CD4-positive, alpha-beta T cell treated with Interleukin-4 for 1 hour (primary cell): ENCODE measurements at places on chromosomes 6 and 20.

DNA sequence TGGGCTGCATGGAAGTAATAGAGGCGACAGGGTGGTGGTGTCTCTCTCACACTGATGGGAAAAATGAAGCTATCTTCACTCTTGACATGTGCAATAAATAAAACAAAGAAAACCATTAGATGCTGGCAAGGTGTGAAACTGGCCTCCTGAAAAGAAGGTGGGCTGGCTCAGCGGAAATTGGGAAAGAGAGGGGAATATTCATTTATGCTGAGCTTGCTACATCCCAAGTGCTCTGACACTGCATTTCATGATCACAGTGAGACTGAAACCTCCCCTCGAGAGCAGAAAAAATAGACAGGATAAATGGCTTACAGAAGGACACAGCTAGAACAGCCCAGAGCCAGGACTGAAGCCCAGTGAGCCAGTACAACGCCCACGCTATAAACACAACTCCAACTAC is 112.1 kb upstream of the SMLR1 start:
- no peak for DNase-seq

GRCh38 chr6:32194825-32195651 is 2.6 kb upstream of the GPSM3 start:
- DNase-seq, result peak; percentile 27

DNA sequence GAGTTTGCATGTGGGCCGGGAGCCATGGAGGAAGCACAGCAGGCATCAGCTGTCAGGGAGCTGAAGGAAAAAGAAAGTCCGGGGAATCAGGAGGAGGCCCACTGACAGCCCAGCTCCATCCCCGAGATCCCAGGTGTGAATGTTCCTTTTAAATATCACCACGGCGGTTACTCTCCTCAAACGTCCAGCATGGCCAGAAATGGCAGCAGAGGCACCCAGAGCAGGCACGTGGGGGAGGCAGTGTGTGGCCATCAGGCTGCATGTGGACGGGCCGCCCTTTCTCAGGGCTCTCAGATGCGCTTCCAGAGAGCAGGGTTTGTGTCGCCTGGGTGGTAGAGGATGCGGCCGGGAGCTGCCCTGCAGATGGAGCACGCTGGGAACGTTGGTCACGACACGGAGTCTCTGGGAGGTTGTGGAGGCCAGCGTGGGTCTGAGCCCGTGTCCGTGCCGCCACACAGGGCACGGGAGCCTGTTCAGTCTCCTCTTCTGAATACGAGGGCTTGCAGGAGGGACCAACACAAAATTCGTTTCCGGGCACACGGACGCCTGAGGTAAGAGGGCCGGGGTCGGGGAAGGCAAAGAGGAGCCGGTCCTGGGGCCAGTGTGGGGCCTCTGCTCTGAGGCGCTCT is 45.3 kb upstream of the DACT2 start:
- DNase-seq, result no peak

DNA sequence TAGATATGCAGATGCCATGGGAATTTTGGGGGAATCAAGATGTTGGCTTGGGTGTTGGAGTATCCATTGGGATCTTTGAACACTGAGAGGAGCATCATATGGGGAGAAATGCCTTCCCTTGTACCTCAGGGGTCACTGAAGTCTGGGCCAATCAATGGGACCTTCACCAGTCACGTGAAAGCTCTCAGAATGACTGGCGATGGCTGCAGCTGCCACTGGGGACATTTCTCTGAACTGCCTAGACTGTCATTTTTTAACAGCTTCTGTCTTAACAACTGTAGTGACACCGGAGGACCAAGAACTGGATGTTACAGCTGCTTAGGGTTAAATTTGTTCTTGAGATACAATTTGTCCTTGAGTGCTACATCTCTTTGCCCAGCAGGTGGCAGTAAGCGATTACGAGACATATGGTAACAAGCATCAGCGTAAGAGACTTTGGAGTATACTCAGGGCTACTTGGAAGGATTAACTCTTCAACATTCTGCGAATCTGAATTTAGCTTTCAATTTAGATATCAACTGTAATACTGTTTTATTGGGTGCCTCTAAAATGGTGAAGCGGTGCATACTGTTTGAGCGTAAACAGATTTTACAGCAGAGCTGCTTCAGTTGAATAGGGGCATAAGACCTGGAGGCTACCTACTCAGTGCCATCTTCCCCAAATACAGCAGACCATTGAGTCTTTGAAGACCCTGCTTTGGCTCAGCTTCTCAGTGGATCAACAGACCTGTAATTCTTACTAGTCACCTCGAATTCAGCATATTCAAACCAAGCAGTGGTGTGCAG is 36.0 kb downstream of the CCN2 start:
- DNase-seq, result peak; percentile 41

DNA sequence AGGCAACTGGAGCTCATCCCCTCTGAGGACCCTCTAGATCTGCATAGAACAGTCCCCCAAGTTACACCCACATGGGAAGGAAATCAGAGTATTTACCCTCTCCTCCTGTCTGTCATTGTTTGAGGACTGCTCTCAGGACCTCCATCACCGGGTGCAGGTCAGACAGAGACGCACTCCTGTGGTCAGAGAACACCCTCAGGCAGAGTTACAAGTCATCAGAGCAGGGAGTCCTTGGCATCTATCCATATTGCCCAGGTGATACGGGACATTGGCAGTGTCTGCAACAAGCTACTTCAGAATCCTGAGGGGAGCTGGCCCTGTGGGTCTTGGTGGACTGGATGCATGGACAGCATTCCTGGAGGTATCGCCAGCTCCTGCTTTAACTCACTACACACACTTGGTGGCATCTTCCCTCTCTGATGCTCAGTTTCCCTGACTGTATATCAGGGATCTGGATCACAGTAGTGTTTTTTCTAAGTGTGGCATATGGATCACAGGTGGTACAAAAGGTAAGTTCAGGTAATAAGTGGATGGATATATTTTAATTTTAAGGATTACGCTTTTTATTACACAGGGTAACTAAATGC is 15.1 kb upstream of the ISM1 start:
- no peak for DNase-seq

GRCh38 chr6:122853259-122853995 is 64.4 kb downstream of the SMPDL3A start:
- DNase-seq, result no peak

DNA sequence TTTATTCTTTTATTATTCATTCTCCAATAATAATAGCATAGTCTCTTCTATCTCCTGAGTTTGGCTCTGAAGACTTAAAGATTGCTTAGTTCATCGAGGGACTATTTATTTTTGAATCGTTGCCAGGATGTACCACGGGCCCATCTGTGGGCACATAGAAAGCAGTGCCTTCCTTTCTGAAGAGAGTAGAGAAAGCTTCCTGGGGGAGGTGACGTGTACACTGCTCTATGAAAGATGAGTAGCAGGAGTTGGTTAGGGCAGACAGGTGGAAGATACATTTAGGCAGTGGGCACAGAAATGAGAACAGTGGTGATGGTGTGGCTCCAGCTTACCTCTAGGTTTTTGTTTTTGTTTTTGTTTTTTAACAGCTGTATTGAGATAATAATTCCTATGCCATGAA is 98.4 kb downstream of the CDKAL1 start:
- DNase-seq, result no peak

GRCh38 chr6:137731960-137732616 is 135.0 kb upstream of the TNFAIP3 start:
- no peak for DNase-seq

DNA sequence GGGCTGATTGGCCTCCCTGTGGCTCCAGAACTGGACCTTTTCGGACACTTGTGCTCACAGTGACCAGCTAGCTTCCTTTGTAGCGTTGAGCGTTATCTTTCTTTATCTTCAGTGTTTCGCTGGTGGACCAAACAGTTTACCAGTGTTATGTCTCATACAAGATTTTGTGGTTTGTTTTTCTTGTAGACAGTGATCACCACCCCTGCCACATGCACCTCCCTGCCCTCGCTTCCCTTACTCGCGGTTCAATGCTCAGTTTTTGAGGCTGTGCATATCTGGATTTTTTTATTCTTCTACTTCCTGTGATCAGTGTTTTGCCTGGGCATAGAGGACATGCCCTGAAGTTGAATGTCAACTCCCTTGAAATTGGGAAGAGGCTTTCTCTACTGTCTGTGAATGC is 16.4 kb downstream of the MYT1 start:
- no peak for DNase-seq

DNA sequence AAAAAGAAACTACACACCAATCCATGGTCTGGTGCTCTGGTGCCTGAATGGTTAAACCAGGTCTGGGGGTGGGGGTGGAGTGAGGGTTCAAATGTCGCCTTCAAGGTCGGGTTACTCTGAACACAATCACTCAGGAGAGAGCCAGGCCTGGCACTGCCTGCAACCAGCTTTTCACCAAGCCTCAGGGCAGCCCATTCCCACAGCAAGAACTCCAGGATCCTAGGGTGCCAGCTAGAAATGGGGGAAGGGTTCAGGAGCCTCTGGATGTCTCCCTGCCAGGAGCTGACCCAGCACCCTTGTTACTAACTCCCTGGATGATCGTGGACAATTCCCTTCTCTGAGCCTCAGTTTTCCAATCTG is 6.7 kb downstream of the SDC4 start:
- DNase-seq, result no peak

- DNase-seq, result no peak
Observed at GRCh38 chr20:58389324-58389967, 417 bp downstream of the VAPB start.

GRCh38 chr6:57048577-57048976 is 2.1 kb downstream of the KIAA1586 start:
- no peak for DNase-seq

- no peak for DNase-seq
Observed at GRCh38 chr6:124036384-124036783, 232.7 kb downstream of the NKAIN2 start.

DNA sequence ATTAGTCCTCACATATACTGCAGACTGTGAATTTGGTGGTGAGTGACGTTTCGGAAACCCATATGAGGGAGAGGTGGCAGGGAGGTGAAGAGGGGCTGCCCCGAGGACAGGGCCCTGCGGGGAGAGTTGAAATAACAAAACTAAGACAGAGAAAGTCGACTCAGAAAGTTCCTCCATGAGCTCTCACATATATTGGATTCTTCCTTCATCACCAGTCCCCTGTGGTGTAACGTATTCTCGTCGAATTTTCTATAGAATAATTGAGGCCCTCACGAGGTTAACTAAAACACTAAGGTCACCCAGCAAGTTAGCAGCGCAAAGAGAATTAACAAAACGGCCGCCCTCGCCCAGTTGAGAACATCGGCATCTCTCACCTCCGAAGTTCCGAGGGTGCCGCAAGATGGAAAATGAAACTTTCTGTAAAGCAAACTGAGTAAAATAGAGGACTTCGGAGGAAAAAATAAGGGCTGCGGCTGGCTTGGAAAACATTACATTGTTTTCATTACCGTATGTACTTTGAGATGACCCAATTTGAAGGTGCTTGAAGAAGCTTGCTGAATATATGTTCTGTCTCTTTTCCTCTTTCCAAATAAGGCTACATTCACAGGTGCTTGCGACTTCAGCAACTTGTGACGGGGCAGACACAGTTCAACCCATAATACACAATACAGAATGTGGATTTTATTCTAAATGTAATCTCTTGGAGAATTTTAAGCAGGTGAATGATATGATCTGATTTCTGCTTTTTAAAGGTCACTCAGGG is 490.9 kb upstream of the JARID2 start:
- DNase-seq, result peak; percentile 32

DNA sequence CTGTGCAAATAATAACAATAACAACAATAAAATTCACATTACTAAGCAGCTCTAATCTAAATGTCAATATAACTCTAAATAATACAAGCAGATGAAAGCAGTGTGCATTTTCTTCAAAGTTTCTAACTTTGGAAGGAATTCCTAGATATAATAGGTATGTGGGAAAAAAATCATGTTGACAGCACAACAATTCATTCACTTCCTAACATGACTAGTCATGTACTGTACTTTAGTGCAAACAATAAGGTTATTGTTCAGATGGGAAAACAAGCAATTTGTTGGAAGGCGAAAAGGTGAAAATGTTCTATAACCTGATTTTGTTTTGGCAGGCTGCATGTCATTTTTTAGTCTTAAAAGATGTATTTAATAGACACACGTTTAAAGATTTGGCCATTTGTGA is 484.3 kb upstream of the JAG1 start:
- no peak for DNase-seq

- no peak for DNase-seq
Observed at GRCh38 chr20:10314198-10314597, 95.6 kb downstream of the SNAP25 start.

DNA sequence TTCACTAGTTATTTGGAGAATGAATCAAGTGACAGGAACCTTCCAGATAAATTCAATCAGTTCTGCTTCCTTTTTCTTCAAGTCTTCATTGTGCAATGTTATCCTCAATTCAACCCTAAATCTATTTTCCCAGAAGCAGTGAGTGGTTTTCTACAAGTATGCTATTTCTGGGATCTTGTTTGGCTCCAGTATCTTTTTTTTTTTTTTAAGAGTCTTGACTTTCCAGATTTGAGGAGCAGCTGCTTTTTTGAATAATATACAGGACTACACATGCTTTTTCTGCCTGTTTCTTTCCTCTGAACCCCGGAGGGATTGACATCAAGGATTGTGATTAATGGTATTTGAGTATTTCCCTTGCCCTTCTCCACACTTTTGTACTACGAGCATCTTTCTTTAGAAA is 339.2 kb upstream of the JAG1 start:
- DNase-seq, result no peak

DNA sequence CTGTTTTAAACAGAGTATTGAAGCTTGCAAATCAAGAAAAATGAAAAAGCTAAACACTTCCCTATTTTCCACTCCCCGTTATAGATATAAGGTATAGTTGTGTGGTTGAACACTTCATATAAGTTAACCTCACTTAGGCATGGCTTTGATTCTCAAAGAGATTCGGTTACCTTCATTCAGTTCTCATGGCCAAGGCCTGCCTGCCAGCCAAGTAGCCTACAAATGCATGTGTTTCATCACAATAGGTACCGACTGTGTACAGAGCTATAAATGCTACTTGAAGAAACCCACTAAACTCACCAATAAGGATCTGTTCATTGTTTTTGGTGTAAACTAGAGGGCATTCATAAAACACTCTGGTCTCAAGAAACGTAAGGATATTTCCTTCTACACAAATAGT is 27.8 kb downstream of the PM20D2 start:
- no peak for DNase-seq

DNA sequence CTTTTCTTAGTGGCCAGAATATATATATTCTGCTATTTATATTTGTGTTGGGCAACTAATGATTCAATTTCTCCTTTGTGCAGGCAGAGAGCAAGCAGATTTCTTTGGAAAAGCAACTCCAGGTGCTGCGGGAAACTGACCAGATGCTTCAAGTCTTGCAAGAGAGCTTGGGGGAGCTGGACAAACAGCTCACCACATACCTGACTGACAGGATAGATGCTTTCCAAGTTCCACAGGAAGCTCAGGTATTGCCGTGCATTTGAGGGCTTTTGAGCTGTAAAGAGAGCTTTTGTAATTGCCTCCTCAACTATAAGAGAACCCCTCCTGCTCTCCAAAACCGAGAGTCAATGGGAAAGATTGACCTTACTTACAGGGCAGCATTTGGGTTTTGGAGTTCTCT is 203.5 kb downstream of the UTRN start:
- no peak for DNase-seq

GRCh38 chr6:15546591-15546990 is 116.2 kb downstream of the DTNBP1 start:
- no peak for DNase-seq

- DNase-seq, result no peak
Observed at GRCh38 chr6:43766500-43766853, 3.5 kb upstream of the VEGFA start.

- no peak for DNase-seq
Observed at GRCh38 chr6:150333585-150333941, 35.2 kb upstream of the IYD start.

GRCh38 chr6:46501136-46502089 is 10.2 kb upstream of the RCAN2 start:
- no peak for DNase-seq

- DNase-seq, result no peak
Observed at GRCh38 chr6:4133941-4134838, 1.2 kb downstream of the ECI2 start.
